ENCODE measurements at places on chromosomes 5 and 9.
A peak's percentile ranks its signal among the peaks of the same experiment; 100 is the strongest.

DNA sequence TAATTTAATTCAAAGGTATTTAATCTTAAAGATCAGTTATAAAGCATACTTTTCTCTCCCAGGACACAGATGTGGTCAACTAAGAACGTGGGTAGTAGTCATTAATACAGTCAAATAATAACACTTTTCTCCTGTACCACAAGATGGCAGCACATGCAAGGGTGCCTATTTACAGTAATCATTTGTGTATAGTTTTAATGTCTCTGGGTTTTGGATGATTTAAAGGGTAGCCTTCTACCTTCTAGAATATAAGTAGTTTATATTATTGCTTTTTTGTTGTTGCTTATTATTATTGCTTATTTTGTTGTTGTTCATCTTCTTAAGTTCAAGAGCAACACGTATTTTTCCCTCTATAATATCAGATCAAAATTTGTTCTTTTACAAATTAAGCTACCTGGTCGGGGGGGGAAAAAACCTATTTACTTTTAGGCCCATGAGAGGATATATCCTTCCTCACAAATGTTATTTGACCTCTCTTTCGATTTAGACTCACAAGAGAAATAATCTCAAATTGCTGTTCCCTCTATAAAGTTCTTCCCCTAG lies 59.6 kb upstream of the SLC27A6 start:
- peak; percentile 47 for DNase-seq

DNA sequence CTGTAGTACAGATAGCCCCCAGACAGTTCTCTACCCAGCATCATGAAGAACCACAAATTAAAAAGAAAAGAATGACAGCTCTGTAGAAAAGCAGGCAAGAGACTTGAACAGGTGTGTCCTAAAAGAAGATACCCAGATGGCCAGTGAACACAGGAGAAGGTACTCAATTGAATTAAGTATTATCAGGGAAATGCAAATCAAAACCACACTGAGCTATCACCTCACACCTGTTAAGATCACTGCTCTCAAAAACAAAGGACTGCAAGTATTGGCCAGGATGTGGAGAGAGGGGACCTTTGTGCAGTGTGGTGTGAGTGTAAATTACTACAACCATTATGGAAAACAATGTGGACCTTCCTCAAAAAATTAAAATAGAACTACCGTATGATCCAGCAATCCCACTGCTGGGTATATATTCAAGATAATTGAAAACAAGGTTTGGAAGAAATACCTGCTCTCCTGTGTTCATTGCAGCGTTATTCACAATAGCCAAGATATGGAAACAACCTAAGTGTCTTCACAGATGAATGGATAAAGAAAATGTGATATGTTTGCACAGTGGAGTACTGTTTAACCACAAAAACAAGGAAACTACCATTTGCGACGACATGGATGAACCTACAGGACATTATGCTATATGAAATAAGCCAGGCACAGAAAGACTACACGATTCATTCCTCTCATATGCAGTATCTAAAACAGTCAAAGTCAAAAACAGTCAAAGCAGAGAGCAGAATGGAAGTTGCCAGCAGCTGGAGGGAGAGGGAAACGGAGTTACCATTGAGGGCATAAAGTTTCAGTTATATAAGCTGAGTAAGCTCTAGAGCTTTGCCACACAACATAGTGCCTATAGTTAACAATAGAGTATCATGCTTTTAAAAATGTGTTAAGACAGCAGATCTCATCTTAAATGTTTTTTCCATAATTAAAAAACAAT lies 102.6 kb downstream of the WNK2 start:
- no peak for DNase-seq

- no peak for DNase-seq
These were observed 525.4 kb upstream of the TLE4 start for GRCh38 chr9:79046401-79046800.

DNA sequence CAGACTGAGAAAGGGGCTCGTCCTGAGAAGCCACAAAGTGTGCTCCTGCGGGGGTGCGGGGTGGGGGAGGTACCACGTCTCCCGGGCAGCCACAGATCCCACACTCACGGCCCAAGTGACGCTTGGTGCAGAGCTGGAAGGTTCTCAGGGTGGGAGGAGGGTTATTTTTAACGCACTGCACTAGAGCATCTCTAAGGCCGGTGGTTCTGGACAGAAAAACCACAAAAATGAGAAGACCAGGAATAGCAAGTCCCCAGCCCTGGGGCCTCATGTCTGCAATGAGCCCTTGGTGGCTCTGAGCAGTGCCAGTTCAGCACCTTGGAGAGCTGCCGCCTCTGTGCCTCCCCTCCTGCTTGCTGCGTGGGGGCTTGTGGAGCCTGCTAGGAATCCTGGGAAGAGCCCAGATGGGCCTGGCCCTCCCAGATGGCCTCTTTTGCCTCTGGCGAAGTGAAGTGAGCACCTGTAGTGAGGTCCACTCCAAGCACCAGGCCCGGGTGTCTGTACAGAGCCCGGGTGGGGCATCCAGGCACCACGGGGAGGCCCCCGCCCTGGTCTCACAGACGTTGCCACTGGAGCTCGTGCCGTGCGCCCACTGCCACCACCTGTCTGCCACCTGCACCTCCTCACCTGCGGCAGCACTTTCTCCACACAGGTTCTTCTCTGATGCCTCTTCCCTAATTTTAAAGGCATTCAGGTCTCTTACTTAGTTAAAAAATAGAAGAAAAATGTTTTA lies 48.9 kb upstream of the CACNA1B start:
- no peak for DNase-seq

- no peak for DNase-seq
These were observed 18.6 kb upstream of the CFAP95 start for GRCh38 chr9:69801989-69802388.

GRCh38 chr9:12629067-12629466 lies 64.1 kb upstream of the TYRP1 start:
- no peak for DNase-seq

DNA sequence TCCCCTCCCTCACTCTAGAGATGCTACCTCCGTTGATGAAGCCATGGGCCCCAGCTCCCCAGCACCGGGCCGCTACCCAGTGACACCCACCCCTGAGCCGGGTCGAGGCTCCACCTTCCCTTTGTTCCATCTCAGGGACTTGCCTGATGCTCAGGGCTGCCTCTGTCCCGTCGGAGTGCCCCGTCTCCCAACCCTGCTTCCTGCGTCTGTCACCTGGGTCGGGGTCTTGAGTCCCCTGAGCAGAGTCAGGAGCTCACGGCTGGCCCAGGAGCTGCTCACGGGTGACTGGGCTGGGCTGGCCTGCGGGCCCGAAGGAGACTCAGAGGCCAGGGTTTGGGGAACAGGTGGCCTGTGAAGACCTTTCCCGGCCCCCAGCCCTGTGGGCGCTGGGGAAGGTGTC lies 85.3 kb downstream of the KCNT1 start:
- no peak for DNase-seq

DNA sequence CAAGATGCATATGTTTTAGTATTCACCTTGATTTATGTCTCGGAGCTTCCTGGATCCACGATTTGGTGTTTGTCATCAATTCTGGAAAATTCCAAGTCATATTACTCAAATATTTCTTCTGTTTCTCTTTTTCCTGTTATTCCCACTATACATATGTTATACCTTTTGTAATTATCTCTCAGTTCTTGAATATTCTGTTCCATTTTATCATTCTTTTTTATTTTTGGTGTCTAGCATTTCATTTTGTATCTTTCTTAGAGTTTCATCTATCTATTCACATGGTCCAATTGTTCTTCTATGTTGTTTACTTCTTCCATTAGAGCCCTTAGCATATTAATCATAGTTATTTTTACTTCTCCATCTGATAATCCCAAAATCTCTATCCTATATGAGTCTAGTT lies 637.8 kb upstream of the GRAMD2B start:
- DNase-seq = no peak

All from T-helper 2 cell (primary cell).